ENCODE measurements at places on chromosomes 1 and 21. TPM values are rescaled to one million over a fixed set of nuclear protein-coding genes. Genes with fewer than 3 reads are reported as not detected.

The FAM43B gene
- total RNA-seq, result not detected

The F13B gene
- total RNA-seq, result 0.12 TPM

The SYT11 gene
- total RNA-seq, result 0.14 TPM

The CYB5RL gene
- total RNA-seq, result 3.2 TPM

The NEK2 gene
- 56.5 TPM for total RNA-seq

- DNase-seq, result no peak
Measured at GRCh38 chr1:91637539-91637994, 136.9 kb downstream of the CDC7 start.

Measured in NCI-H460 (cell line).